AG10803 (cell line): ENCODE measurements at places on chromosomes 6 and 20.

DNA sequence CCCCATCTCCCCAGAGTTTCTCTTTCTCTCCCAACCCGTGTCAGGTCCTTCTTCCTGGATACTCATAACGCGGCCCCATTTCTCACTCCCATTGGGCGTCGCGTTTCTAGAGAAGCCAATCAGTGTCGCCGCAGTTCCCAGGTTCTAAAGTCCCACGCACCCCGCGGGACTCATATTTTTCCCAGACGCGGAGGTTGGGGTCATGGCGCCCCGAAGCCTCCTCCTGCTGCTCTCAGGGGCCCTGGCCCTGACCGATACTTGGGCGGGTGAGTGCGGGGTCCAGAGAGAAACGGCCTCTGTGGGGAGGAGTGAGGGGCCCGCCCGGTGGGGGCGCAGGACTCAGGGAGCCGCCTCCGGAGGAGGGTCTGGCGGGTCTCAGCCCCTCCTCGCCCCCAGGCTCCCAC is at the start of gene HLA-F:
Gene HLA-F (plus strand): TSS at position 173 of the 404 bp plus-strand sequence. CDS start 30 bp downstream, at position 203.
- peak; percentile 71 for DNase-seq

- no peak for DNase-seq
These were observed 121.7 kb downstream of the SYCP2 start for GRCh38 chr20:59811681-59812171.

DNA sequence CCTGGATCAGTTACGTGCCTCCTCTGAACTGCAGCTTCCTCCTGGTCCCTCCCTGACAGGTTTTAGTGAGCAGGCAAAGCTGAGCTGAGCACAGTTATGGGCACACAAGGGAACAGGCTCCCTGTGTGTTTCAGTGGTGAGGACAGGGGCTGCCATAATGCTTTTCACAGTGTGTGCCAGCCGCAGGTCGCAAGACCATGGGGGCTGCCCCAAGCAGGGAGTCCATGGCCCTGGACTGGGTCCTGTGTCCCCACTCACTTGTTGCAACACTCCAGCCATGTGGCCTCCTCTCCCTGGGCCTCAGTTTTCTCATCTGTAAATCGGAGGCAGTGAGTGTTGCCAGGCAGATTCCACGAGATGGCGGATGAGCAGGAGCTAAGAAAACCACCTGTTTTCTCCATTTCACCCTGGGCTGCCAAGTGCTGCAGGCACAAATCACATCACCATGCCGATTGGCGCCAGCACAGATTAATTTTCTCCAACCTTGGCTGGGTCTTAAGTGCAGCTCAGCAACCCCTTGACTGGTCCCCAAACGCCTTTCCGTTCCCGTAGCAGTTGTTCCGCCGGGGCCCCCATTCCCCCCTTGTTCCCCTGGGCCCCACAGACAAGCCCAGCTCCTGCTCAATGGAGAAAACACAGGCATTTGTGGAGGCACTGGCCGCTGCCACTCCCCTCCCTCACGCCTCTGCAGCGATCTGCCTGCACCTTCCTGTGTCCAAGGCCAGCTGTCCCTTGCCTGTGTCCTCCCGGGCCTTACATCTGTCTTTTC is 57.1 kb upstream of the NNAT start:
- no peak for DNase-seq

- DNase-seq = no peak
These were observed 4.8 kb upstream of the SDCBP2 start for GRCh38 chr20:1333462-1334369.

DNA sequence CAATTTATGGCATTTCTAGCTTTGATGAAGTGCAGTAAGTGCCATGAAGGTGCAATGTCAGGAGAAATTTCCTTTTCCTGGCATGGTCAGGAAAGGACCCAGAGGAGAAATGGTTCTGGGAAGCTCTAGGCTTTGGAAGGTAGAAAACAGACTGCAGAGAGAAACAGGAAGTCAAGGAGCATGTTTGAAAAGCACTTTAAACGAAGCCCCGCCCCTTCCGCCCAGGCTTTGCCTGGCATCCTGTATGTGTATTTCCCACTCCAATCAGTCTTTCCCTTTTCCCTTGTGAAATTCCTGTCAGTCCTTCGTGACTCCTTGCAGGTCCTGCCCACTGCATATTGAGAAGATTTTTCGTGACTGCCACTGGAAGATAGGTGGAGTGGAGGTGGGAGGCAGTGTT is 320.9 kb upstream of the SASH1 start:
- no peak for DNase-seq

- no peak for DNase-seq
These were observed 66.2 kb upstream of the SLCO4A1 start for GRCh38 chr20:62575976-62576722.

- no peak for DNase-seq
These were observed 38.7 kb downstream of the MOXD1 start for GRCh38 chr6:132362442-132363185.

GRCh38 chr20:61379898-61380544 is 128.0 kb downstream of the CDH4 start:
- DNase-seq = no peak
